ENCODE measurements at places on chromosomes 6 and 20.

GRCh38 chr6:22467645-22468044, 101.7 kb upstream of the HDGFL1 start:
- no peak for DNase-seq

- no peak for DNase-seq
Measured at GRCh38 chr6:69202768-69203167, 567.7 kb downstream of the ADGRB3 start.

DNA sequence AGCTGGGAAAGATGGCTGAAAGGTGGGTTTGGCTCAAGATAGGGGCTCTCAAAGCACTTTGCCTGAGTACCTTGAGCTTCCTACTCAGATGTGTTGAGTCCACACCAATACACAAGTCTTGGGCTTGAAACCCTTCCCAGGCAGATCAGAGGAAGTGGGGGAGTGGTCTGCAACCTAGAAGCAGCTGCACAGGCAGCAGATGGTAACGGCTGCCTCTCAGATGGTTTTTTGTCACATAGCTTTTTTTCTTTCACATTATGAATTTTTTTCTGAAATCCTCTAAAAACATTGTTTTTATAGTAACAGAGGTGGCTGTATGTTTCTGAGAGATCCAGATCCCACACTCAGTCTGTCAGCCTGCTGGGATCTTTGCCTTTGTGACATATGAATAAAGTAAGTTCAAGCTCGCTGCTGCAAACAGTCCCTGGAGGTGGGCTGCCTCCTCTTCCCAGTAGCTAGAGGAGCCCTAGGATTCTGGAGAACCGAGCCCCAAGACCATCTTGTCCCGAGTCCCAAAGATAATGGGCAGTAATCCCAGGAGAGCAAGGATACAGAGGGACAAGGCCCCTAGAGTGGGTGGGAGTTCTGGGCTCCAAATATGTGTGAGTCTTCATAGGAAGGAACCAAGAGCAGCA, 97.1 kb upstream of the TOP1 start:
- no peak for DNase-seq

DNA sequence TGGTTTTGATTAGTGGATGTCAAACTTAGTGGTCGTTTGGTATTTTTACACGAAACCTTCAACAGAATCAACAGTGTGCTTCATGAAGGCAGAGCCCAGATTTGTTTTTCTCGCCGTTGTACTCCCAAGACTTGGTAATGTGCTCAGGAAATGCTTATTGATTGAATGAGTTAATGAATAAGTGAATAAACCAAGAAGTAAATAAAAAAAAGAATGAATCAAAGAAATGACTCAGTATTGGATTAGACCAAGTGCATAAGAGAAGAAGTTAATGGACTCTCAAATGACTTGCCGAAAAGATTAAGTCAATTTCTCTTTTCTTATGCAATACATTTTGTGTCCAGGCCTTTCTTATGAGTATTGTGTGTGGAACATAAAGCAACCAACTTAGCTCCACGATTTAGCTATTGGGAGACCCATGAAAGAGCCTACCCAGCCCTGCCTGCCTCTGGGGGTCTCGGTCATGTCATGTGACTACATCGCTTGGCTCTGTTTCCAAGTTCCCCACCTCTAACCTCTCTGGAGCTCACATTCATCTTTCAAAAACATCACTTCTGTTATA, 10.6 kb upstream of the FUCA2 start:
- no peak for DNase-seq

DNA sequence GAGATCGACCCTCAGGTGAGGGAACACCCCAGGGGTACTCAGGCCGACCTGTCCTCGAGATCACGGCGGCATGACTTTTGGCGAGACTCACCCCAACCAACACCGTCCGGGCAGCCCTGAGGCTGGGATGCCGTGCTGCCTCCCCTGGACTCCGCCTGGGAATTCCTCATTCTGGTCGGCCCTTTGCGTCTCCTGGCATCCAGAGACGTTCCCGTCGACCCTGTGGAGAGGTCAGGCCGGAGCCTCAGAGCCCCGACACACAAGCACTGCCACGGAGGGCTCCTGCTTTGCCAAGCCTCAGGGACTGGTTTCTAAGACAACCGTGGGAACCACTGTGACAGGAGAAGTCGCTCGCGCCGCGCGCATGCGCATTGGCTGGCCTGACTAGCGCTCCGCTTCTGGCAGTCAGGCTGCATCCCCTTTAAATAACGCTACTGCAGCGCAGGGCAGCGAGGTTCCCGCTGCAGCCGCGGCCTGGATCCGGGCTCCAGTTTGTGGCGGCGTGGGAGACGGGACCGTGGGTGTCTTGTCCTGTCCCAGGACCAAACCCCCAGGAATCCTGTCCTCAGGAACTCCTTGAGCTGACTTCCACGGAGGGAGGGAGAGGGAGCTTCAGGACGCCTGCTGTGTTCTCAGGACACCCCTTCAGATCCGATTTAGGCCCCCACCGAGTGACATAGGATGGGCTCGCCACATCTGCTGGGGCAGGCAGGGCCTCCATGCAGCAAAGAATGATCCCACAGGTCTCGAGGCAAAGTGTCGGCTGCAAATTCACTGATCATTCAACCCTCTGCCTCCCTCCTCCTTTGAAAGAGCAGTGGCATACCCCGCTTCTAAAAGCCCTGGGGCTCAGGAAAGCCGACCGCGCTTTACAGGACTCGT, 163.2 kb upstream of the ZNF337 start:
- DNase-seq, result peak; percentile 70

DNA sequence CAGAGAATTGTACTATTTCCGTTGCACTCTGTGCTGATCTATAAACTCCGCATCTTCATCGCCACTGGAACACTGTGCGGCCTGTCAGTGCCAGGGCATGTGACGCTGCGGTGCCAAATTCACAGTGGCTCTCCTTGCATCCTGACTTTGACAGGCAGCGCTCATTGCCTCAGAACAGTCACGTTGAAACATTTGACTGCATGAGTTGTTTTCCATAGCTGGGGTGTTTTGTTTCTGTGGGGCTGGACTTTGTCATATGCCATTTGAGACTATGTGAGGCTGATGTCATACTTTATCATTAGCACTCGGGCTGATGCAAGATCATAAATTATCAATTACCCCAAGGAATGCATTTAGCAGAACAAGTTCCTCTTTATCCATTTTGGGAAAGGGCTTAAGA, 32.7 kb downstream of the CFAP61 start:
- DNase-seq, result no peak

- no peak for DNase-seq
Measured at GRCh38 chr20:4651536-4651935, 70.2 kb upstream of the PRND start.

- no peak for DNase-seq
Measured at GRCh38 chr6:70210462-70210861, 92.4 kb downstream of the COL9A1 start.

GRCh38 chr6:75201901-75202672, 3.8 kb downstream of the COL12A1 start:
- no peak for DNase-seq

DNA sequence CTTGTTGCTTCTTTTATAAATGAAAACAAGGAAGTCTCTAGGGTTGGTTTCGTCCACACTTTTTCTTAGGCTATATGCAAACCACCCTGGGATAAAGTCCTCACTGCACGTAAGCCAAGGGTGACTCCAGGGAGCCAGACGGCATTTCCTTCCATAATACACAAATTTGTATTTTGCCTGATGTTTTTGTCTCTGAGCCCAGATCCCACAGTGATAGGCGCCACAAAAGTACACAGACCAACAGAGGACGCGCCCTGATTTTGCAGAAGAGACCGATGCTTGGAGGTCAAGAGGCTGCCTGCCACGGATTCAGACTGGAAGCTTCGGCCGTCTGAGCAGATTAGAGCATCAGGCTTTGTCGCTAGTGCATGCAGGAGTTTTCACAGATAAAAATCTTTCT, 22.8 kb downstream of the FOXQ1 start:
- DNase-seq, result no peak

DNA sequence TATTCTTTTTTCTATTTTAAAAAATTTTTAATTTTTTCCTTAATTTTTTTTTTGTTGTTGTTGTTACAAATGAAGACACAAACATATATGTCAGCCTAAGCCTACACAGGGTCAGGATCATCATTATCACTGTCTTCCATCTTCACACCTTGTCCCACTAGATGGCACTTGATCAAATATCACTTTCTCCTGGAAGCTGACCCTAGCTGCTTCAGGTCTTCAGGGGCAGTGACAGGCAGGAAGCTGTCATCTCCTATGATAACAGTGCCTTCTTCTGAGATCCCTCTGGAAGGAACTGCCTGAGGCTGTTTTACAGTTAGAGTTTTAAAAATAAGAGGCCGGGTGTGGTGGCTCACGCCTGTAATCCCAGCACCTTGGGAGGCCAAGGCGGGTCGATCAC, 70.2 kb upstream of the EEF1E1 start:
- DNase-seq, result no peak

DNA sequence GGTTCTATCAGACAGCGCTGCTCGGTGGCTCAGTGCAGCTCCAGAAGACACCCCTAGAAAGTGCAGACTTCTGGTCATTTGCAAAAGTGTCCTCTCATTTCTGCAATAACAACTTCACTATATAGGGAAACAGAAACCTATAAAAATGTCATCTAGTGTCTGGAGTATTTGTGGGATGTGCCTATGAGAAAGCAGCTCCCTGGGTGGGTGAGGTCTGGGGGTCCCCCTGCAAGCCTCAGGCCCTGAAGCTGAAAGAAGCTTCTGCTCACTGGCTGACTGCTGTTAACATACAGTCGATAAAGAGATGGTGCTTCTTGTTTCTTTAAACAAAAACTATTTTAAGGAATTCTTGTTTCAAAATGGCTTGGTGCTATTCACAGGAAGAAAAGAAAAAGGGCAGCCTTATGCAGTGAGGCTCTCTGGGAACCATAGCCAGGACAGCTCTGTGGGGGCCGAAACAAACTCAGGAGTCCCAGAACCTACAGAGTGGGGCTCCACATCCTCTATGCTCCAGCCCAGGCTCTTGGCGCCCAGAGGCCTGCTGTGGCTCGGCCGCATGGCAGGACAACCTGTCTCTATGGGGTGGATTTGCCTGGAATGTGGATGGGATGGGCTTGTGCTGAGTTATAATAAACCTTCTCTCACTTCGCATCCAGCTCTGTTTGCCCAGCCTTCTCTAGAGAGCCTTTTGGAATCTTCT, 109.7 kb downstream of the BANF2 start:
- DNase-seq, result no peak

DNA sequence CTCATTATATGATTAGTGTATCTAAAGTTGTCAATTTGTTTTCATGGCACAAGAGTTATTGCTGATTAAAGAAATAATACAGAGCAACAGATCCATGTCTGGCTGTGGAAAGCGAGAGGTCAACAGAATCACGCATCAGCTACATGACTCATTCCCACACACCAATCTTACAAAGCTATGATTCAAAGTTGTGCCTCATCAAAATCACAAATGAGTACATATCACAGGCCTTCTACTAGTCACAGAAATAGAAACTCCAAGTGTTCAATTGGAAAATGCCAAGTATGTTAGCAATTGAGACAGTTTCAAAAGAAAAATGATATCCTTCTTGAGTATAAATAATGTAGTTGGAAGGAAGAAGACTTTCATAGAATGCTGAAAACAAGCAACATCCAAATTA, 57.8 kb upstream of the NKAIN2 start:
- DNase-seq, result no peak

DNA sequence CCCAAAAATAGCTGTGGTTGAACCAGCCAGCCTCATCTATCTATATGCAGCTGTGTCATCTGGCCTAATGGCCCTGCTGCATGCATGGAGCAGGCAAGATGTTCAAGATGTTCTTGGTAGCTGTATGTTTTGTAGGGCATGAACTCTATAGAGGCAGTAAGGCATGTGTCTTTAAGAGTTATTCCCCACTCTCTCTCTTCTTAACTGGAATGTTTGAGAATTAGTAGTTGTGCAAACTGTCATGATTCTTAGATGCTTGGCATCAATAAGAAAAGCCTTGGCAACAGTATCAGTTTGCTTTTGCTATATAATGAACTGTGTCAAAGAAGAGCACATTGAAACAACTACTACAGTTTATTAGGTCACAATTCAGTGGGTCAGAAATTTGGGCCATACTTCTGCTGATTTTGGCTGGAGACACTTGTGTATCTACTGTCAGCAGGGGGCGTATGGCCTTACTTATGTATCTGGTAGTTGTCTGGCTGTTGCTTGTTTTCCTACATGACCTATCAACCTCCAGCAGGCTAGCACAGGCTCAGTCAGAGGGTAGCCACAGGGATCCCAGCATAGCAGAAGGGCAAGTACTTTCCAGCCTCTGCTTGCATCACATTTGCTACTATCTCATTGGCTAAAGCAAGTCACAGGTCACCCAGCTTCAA, 56.1 kb upstream of the LAMP5 start:
- no peak for DNase-seq

- no peak for DNase-seq
Measured at GRCh38 chr20:37755665-37756064, 61.8 kb downstream of the CTNNBL1 start.

- DNase-seq, result no peak
Measured at GRCh38 chr6:163630572-163630971, 216.1 kb downstream of the QKI start.

- DNase-seq, result no peak
Measured at GRCh38 chr6:21150667-21151066, 442.9 kb upstream of the SOX4 start.

DNA sequence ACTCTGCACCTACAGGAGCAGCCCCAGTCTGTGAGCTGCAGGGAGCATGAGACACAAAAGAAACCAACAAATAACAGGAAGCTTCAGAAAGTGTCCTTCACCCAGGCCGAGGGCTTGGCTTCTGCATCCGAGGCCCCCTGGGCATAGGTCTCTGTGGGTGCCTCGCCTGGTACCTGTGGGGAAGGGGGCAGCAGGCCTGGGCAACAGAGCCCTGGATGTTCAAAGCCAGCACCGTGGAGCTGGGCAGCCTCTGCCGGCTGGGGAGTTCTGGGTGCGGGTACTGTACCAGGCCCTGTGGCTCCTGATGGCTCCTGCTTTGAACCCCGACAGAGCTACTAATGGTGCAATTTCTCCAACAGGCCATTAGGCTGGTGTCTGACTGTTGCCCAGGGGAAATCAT, 55.7 kb downstream of the TMEM242 start:
- DNase-seq, result no peak

- DNase-seq, result no peak
Measured at GRCh38 chr6:140252099-140252498, 877.7 kb upstream of the CITED2 start.

DNA sequence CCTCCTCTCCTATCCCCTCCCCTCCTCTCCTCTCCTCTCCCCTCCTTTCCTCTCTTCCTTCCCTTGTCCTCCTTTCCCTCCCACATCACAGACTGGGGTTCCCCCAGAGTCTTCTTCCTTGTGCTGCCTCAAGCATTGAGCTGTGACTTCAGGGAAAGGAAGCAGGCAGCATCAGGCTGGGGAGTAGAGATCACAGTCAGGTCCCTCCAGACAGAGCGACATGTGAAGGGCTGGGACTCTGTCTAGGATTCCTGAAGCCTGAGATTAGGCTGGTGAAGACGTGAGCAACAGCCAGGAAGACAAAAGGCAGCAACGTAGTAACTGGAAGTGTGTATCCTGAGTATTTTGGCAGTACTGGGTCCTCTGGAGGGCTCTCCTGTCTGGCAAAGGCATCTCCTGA, 265.4 kb upstream of the SUPT3H start:
- DNase-seq, result no peak

DNA sequence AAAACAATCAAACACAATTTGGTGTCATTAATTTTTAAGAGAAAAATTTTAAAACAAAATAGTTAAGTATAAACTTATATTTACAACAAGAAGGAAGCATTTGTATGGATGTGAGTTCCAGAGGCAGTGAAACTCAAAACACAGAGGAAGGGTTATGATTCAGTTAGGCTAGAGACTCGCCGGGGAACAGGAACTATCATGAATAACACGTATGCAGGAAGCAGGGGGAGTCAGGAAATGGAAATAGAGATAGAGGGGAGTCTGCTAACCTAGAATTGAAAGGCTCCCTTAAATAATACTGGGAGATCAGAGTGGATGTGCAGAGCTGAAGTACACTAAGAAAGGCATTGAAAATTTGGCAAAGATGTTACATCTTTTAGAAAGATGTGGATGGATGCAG, 14.2 kb upstream of the HLA-DRB1 start:
- DNase-seq, result no peak
